Retina (tissue), 1 donor: ENCODE measurements at places on chromosomes 7 and 10.

DNA sequence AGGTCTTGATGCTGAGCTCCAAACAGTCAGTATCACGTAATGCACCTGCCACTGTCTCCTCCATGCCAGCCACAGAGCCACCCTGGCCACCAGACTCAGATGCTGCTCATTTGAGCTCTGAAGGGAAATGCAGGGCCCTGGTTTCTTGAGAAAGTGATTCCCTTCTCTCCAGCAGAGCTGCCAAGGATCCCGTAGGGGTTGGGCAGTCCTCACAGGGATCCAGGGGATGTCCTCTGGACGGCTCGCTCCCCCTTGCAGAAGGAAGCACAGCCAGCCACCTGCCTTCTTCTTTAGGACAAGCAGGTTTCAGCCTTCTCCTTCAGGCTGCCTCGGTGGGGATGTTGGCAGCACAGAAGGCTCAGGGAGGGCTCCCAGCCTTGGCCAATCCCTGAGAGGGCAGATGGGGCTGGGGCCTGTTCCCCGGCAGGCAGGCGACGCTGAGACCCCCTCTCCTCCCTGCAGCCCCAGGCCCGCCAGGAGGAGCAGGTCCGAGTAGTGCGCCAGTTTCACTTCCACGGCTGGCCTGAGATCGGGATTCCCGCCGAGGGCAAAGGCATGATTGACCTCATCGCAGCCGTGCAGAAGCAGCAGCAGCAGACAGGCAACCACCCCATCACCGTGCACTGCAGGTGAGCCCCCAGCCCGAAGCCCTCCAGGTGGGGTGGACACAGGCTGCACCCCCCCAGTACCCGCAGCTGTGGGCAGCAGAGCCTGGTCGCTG, 48.9 kb downstream of the MKI67 start:
- DNase-seq: no peak

DNA sequence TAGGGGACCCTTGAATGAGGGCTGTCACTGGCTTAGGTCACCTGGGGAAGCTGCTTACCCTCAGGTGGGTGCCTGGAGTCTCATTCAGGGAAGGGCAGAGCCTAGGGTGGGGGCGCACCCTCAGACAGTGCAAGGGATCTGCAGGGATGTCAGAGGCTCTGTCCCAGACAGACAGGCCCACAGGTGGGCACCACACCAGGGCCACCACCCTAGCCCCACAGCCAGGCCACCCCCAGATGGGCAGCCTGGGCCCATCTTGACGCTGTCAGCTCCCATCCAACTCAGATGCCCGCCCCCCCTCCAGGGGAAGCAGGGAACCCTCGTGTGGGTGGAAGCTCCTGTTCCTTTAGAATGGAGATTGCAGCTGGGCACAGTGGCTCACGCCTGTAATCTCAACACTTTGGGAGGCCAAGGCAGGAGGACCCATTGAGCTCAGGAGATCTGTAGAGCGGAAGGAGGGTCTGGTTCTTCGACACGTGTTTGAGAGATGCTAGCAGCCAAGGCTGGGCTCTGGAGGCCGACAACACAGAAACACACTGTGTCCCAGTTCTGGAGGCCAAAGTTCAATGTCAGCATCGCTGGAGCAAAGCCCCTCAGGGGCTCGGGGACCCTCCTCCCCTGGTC, 58.5 kb upstream of the DNAJB6 start:
- no peak for DNase-seq

GRCh38 chr7:126750207-126750911, 502.4 kb downstream of the GRM8 start:
- DNase-seq: no peak

DNA sequence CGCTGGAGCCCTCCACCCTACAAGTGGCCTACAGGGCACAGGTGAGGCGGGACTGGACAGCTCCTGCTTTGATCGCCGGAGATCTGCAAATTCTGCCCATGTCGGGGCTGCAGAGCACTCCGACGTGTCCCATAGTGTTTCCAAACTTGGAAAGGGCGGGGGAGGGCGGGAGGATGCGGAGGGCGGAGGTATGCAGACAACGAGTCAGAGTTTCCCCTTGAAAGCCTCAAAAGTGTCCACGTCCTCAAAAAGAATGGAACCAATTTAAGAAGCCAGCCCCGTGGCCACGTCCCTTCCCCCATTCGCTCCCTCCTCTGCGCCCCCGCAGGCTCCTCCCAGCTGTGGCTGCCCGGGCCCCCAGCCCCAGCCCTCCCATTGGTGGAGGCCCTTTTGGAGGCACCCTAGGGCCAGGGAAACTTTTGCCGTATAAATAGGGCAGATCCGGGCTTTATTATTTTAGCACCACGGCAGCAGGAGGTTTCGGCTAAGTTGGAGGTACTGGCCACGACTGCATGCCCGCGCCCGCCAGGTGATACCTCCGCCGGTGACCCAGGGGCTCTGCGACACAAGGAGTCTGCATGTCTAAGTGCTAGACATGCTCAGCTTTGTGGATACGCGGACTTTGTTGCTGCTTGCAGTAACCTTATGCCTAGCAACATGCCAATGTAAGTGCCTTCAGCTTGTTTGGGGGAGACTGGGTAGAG, at the start of gene COL1A2:
COL1A2 (plus strand) TSS at position 459 of the 704 bp plus-strand sequence; CDS start at position 596, 137 bp downstream.
- peak; percentile 54 for DNase-seq

DNA sequence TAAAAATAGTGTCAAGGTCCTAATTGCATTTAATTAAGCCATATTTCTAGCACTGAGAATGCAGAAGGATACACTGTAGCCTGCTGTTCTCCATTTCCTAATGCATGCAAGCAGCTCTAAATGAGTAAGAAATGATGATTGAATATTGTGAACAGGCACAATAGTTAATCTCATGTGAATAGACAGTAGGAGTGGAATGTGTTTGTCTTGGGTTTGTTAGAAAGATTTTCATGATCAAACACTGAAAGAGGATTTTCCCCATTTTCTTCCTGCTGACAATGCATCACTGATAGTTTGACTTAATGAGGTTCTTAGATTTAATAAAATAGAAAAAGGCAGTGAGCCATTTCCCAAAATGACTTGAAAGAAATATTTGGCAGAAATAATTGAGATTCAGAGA, 43.1 kb upstream of the TRUB1 start:
- DNase-seq: no peak

DNA sequence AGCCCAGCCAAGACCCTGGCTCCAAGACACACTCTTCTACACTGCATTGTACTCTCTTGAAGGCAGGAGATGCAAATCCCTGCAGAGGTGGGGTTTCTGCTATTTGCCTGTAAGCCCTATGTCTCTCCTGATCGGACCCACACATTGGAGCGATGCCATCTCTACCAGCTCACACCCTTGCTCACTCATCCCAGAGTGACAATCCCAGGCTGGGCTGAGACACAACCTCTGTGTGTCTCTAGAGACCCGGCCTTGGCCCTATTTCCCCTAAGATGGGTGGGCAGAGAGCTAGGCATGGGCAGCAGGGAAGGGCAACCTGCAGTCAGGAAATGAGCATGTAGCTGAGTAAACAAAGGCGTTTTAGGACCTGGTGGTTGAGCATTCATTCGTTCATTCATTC, 25.6 kb downstream of the CCDC3 start:
- DNase-seq: no peak

DNA sequence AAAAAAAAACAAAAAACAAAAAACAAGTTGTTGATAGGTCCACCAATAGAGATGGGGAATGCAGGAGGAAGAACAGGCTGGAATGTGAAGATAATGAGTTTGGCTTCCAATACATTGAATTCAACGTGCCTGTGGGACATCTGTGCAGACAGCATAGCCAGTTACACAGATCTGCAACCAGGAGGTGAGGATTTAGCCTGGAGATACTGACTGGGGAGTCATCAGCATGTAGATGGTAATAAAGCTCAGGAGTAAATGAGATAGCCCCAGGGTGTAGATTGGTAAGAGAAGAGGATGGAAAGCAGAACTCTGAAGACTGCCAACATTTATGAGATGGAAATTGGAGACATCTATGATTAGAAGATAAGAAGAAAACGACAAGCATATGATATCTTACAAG, 4.7 kb upstream of the TRIM8 start:
- no peak for DNase-seq

DNA sequence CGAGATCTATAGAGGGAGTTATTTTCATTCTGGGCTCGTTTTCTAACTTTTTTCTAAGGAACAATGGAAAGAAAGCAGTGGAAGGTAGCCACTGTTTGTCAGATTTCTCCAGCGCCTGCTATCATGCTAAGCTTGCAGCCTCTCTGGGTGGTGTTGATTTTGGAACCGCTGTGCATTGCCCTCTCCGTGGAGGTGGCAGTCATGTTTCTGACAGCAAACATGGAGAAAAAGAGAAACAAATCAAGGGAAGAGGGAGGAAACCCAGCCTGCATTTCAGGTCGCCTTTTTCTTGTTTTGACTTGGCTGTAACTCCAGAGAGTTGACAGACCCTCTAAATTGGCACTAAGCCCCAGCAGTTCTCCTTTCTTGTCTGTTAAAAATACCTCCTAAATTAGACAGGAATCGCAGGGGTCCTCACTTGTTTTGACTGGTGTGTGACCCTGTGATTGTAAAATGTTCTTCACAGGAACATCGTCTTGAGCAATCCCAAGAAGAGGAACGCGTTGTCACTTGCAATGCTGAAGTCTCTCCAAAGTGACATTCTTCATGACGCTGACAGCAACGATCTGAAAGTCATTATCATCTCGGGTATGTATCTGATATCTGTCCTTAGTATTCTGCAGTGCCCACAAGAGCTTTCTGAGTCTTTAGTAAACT, 4.8 kb downstream of the ECHDC3 start:
- no peak for DNase-seq

- DNase-seq: no peak
These were observed 108.1 kb downstream of the CFTR start for GRCh38 chr7:117587931-117588330.

DNA sequence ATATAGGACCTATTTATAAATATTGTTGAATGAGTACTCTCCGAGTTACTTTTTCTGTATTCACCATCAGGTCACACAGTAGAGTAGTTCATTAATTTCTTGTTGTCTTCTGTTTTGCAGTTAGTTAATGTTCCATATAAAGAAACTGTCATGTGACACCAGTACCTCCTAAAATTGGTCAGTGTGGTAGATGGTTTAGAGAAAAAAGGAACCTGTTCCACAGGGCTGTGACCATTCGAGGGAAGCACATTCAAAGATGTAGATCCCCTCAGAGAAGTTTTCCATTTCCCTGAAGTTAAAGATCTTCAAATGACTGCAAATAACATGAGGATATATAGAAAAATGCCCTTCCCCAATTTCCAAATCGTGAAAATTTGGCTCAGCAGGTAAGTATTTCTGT, 45.7 kb downstream of the PRPF18 start:
- DNase-seq: no peak

DNA sequence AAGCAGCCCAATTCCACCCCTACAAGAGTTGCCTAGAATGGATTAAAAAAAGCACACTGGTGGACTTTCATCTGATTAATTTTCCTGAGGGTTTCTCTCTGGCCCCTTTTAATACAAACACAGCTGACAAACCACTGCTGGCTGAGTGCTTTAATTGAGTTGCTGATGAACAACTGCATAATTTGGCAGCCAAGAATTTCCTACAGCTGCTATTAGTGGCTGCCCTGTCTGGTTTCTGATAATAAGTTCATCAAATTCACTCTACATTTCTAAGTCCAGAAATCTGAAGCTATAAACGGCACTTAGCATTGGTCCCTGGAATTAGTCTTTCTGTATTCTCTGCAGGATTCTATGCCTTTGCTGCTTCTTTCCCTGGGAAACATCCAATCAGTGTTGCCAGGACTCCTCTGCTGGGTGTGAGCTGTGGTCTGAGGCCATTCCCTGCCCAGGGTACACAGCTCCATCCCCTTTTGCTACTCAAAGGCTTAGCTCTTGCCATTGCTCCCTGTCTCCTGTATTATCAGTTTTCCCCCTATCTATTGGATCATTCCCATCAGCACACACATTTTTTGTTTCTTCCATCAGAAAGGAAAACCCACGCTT, 110.6 kb downstream of the LSM5 start:
- DNase-seq: no peak

DNA sequence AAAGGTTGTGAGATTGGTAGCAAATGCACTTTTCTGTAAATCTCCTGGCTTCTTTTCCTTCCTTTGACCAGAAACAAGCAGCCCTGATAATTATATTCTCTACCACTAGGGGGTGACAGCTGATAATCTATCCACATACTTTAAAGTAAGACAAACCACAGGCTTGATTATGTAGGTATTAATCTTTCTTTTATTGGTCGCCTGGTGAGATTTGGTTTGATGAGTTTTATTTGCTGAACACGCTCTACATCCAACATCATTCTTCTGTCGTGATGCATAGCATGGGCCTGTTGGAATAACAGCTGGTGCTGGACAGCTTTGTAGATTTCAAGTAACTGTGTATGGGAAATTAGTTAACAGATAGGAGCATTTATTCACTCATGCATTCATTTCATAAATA, 63.5 kb downstream of the ZNF365 start:
- peak; percentile 55 for DNase-seq

DNA sequence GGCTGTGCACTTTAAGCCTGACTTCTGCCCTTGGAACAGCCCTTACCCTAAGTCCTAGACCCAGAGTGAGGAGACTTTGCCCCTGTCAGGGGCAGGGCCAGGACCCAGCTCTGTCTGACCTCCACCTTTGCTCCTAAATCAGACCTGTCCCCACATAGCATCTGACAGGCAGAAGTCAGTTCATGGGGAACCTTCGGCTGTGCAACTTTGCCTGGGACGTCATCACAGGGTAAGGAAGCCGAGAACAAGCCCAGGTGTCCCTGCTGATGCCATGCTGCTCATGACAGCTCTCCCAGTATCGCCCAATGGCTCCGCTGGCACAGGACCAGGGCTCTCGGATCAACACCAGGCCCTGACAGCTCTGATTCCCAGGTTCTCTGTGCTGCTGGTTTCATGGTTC, 55.4 kb downstream of the TNS3 start:
- DNase-seq: no peak

GRCh38 chr7:44284881-44285541, 40.4 kb downstream of the CAMK2B start:
- no peak for DNase-seq

DNA sequence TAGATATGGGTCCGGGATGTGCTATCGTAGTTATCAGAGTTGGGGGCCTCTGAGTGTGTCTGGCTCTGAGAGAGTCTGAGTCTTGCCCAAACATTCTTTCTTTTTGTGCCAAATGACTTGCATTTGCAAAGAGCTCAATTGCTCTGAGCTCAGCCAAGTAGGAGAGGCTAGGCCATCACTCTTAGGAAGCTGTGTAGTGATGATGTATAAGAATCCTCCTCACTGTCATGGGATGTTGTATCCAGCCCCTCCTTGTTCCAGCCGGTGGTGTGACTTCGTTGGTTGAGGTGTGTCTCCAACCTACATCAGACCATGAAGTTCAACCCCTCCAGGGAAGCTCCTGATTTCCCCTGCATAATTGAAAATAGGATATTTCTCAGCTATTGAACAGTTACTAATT, 97.5 kb upstream of the NPS start:
- no peak for DNase-seq

DNA sequence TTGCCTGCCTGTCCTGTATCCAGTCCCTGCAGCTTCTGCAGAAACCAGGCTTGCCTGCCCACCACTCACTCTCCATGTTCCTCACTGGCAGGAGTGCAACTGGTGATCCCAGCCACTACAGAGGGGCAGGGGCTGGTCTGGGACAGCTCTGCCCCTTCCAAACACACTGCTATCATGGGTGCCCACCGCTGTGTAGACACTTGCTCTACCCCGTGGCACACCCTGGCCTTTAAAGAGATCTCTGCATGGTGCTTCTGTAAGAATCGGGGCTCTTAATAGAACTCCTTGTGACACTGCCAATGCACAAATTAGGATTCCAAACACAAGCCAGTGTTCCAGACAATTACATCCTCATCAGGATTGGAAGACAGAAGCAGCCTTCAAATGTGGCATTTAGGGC, 41.7 kb downstream of the C10orf90 start:
- DNase-seq: no peak
